ENCODE measurements at places on chromosomes 1 and 21.
A peak's percentile ranks its signal among the peaks of the same experiment; 100 is the strongest.

DNA sequence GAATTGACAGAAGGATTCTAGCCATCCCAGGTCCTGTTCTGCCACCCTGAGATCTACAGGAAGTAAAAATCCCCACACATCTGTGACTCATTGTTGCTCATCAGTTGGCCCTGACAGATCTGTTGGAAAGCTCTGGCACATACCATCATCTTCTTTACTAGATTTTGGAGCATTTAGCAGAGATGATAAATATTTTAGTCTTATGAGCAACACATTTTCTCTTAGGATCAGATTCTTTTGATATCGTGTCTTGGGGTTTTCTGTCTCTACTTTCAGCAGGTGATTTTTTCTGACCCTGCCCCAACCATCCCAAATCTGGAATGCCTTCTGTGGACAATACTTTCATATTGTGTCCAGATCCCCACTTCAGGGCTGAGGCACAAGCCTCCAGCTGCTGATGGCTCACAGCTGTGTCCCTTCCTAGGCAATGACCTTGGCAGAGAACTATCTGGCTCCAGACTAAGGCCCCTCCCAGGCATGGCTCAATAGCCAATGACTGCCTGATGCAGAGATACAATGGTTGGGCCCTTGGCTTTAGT, 102.8 kb downstream of the GDAP2 start:
- DNase-seq = peak; percentile 91
- no peak overlapping the region for H3K4me3 ChIP-seq

- peak overlapping the region; percentile 80 for H3K27ac ChIP-seq
- peak; percentile 67 for DNase-seq
- H3K4me1 ChIP-seq = peaks cover 35% of the 10 kb centered on the region
- no peaks in the 10 kb centered on the region for H3K36me3 ChIP-seq
- H3K4me3 ChIP-seq = no peak overlapping the region
Observed at GRCh38 chr1:16076865-16077238, 3.4 kb upstream of the FAM131C start.

GRCh38 chr1:203036135-203036534, 9.8 kb downstream of the PPFIA4 start:
- no peak overlapping the region for H3K4me3 ChIP-seq
- peaks cover 13% of the 10 kb centered on the region for H3K4me1 ChIP-seq
- no peaks in the 10 kb centered on the region for H3K27me3 ChIP-seq
- H3K27ac ChIP-seq = no peak overlapping the region

DNA sequence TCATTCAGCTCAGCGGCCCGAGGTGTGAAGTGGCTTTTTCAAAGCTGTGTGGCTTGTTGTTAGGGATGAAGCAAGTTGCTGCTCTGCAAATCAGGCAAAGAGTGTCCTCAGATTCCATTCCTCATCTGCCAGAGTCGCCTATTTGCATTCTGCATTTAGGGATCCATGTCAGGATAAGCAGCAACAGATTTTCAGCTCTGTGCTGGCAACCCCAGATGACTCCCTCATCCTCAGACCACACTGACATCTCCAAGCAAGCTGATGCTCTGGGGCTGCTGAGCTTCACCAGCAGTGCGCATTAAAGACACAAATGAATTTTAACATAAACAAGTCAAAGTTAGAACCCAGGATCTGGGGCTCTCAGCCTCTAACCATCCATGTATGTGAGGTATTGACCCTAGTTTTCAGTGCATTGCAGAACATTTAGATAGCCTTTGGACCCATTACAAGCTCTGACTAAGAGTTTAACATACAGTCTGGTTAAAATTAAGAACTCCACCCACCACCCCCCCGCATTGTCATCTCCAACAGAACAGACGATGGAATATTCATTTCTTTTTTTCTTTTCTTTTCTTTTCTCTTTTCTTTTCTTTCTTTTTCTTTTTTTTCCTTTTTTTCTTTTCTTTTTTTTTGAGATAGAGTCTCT, 10.9 kb downstream of the CFAP107 start:
- no peaks in the 10 kb centered on the region for H3K27me3 ChIP-seq
- H3K36me3 ChIP-seq = no peaks in the 10 kb centered on the region
- H3K27ac ChIP-seq = no peak overlapping the region
- H3K4me1 ChIP-seq = no peaks in the 10 kb centered on the region
- DNase-seq = no peak

DNA sequence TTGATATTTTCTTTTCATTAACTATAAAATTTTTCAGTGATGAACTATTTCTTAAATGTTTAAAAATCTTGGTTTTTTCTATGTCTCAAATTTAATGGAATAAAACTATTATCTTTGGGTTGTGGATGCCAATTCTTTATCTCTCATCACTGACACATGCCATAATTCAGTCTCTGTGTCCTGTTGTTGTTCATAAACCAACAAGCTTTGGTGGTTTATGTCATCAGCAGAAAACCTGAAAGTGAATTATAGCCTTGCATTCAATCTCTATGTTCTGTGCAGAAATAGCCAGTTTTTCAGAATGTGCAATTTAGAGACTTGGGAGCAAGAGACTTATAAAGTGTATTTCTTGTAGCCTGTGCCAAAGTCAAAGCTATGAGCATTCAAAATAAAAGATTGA, 462.6 kb upstream of the ADGRL4 start:
- H3K4me3 ChIP-seq = no peak overlapping the region
- no peak overlapping the region for H3K27ac ChIP-seq
- H3K27me3 ChIP-seq = no peaks in the 10 kb centered on the region
- H3K4me1 ChIP-seq = no peaks in the 10 kb centered on the region
- no peak for DNase-seq
- no peaks in the 10 kb centered on the region for H3K36me3 ChIP-seq

DNA sequence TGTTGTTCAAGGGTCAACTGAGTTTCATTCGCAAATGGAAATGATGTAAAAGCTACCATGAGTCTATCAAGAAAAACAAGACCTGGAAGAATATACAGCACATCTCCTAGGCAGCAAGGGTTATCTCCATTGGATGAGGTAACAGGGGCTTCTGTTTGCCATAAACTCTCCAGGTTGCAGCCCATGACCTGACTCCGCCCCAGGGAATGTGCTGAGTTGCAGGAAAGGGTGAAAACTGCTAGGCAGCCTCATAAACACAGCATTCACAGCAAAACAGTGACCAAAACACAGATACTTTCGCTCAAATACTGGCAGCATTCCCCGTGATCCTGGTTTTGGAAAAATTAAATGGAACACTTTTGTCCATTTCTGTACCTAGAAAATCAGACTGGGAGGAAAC, 20.2 kb upstream of the ACTA1 start:
- no peak overlapping the region for H3K27ac ChIP-seq
- H3K36me3 ChIP-seq = peaks cover 21% of the 10 kb centered on the region
- H3K4me3 ChIP-seq = no peak overlapping the region
- DNase-seq = no peak

DNA sequence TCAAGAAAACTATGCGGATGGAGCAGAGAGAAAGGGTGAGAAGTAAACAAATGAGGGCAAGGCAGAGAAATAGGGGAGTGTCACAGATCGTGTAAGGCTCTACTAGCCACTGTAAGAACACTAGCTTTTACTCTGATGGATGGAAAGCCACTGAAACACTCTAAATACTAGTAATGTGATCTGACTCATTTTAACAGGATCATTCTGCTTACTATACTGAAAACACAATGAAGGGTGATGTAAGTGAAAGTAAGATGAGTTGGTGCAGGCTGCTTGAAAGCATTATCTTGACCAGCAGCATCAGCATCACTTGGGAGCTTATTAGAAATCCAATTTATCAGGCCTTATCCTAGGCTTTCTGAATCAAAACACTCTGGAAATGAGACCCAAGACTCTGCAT, 32.7 kb downstream of the TUT4 start:
- H3K27me3 ChIP-seq = no peaks in the 10 kb centered on the region
- peaks cover 6% of the 10 kb centered on the region for H3K36me3 ChIP-seq
- H3K27ac ChIP-seq = no peak overlapping the region
- peak; percentile 15 for DNase-seq
- H3K4me1 ChIP-seq = no peaks in the 10 kb centered on the region

DNA sequence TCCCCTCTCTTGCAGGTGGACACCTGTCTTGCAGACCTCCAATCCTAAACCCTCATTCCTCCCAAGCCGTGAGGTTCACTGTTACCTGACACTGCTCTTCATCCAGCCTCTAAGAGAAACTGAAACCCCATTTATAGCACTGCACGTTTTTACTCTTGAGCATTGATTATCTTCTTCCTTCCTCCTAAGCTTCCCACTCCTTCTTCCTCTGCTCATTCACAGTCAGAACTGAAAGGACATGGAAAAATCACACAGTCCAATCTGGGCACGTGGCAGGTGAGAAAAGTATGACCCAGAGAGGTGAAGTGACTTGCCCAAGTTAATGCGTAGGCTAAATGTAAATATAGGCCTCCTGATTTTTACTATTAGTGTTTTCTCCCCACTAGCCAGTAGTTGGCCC, 43.4 kb upstream of the SLC2A1 start:
- no peaks in the 10 kb centered on the region for H3K27me3 ChIP-seq
- H3K27ac ChIP-seq = no peak overlapping the region
- H3K4me1 ChIP-seq = peaks cover 8% of the 10 kb centered on the region
- no peaks in the 10 kb centered on the region for H3K36me3 ChIP-seq

DNA sequence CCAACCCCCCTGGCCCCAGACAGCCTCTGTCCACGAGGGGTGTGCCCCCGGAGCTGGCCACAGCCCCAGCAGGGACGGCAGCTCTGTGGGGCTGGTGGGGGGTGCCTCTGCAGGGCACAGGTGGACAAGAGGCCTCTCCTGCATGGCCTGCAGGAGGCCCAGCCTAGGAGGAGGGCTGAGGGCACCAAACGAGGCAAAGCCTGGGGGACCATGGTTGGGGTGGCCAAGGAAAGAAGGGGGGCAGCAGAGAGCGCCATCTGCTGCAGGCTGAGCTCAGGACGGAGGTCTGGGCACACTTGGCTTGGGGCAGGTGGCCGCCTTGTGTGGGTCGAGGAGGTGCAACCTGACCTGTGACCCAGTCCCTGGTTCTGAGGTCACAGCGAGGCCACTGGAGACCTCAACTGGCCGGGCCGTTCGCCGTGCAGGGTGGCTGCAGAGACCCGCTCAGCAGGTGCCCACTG, 27.3 kb downstream of the RRP1 start:
- H3K27ac ChIP-seq = no peak overlapping the region
- DNase-seq = no peak
- no peaks in the 10 kb centered on the region for H3K4me1 ChIP-seq

GRCh38 chr1:119631086-119631432, 17.0 kb downstream of the ZNF697 start:
- peak overlapping the region; percentile 6 for H3K4me3 ChIP-seq
- H3K36me3 ChIP-seq = no peaks in the 10 kb centered on the region
- no peaks in the 10 kb centered on the region for H3K27me3 ChIP-seq
- peaks cover 29% of the 10 kb centered on the region for H3K4me1 ChIP-seq
- H3K27ac ChIP-seq = no peak overlapping the region

DNA sequence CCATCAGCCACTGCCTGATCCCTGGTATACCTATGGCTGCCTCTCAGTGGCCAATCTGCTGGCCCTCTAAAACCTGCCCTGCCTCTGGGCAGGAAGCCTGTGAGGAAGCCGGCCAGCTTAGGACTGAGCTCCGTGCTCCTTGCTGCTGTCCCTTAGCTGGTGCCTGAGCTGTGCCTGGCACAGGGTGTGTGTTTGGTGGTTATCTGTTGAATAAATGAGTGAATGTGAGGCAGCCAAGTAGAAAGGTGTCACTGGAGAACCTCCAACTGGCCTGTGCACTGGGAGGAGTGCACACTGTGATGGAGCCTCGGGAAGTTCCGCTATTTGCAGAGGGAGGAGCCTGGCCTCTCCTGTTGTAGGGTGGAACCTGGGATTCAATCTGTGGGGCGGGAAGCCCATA, 63.4 kb upstream of the STUM start:
- no peaks in the 10 kb centered on the region for H3K4me1 ChIP-seq
- H3K27ac ChIP-seq = no peak overlapping the region
- peaks cover 25% of the 10 kb centered on the region for H3K27me3 ChIP-seq

- DNase-seq = no peak
- peaks cover 3% of the 10 kb centered on the region for H3K27me3 ChIP-seq
- no peak overlapping the region for H3K4me3 ChIP-seq
- no peaks in the 10 kb centered on the region for H3K36me3 ChIP-seq
- no peak overlapping the region for H3K27ac ChIP-seq
Observed at GRCh38 chr1:18743233-18743632, 112.6 kb downstream of the PAX7 start.
